ENCODE measurements at places on chromosomes 5 and 9.

DNA sequence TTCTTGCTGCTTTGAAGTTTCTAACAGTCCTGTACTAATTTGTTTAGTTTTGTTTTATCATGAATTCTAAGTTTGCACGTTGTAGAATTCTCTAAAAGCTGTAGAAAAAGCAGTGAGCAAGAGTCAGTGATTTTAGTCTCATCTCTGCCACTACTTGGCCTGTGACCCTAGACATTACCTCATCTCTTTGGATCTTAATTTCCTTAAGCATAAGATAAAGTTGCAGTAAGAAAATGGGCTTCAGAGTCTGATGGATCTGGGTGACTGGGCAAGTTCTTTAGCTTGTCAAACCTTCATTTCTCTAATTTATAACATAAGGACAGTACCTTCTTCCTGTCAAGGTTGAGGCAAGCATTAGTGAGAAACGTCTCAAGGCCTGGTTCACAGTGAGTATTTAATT lies 247.9 kb downstream of the DMRT2 start:
- DNase-seq, result no peak

DNA sequence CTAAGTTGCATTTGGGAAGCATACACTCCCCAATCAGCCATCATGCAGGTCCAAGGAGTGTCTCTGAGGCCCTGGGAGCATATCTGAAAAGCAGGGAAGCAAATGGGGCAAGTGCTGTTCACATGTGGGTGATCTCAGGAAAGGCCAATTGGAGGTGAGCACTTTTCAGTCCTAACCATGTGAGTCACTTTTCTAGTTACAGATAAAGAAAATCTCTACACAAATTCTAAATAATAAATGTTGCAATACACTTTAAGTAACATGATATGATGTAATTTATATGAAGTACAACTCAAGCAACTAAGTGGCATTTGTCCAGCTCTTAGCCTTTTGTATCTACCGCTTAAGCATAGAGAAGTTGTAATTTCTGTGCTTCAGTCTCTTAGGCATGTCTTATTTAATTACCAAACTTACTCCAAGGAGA lies 18.4 kb downstream of the ADAMTS16 start:
- peak; percentile 7 for DNase-seq

- DNase-seq, result peak; percentile 39
These were observed 41.7 kb upstream of the UBAC1 start for GRCh38 chr9:136002881-136003280.

DNA sequence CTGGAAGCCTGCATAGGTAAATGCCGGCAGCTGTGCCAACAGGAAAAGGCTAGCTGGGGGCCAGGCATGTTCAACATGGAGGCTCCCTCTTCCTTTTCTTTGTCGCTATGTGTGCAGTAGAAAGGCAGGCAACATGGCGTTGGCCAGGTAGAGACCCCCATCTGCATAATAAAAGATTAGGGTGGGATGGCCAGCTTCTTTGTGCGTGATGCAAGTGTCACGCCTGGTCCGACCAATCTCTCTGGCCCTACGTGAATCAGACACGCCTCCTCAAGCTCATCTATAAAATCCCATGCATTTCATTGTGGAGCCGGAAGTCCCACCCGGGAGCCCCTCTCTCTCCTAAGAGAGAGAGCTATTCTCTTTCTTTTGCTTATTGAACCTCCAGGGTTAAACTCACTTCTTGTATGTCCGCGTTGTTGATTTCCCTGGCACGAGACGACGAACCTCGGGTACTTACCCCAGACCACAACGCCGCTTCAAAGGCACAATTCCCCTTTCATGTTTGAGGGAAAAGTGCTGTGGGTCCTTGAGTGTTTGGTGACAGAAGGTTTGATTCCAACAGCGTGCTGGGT lies 25.0 kb upstream of the C5orf47 start:
- DNase-seq, result no peak

- no peak for DNase-seq
These were observed 56.8 kb downstream of the UGCG start for GRCh38 chr9:111953444-111953843.

- no peak for DNase-seq
These were observed 159.0 kb downstream of the TLE1 start for GRCh38 chr9:81530310-81530810.

DNA sequence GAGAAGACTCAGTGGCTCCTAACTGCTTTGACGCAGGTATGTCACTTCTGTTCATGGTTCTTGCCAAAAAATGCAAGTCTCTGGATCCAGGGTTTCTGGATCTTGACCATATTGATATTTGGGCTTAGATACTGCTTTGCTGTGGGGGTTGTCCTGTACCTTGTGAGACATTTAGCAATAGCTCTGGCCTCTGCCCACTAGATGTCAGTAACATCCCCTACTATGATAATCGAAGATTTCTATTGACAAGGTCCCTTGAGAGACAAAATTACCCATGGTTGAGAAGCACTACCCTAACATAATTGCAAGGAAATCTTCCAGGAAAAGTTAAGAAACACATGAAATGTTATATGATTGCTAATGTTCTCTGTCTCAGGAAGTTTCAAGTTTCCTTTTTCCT lies 285.4 kb downstream of the TMEM232 start:
- peak; percentile 66 for DNase-seq

GRCh38 chr9:109931623-109932022 lies 151.6 kb downstream of the PALM2AKAP2 start:
- no peak for DNase-seq
